ENCODE measurements at places on chromosomes 2 and 18. TPM values are rescaled to one million over a fixed set of nuclear protein-coding genes. Genes with fewer than 3 reads are reported as not detected.
A peak's percentile ranks its signal among the peaks of the same experiment; 100 is the strongest.

GRCh38 chr2:111161971-111162370, 41.3 kb downstream of the BCL2L11 start:
- H3K4me1 ChIP-seq: peaks cover 79% of the 10 kb centered on the region
- peaks cover 7% of the 10 kb centered on the region for H3K27me3 ChIP-seq
- H3K4me3 ChIP-seq: no peak overlapping the region
- H3K36me3 ChIP-seq: peaks cover 81% of the 10 kb centered on the region
- DNase-seq: no peak
- no peak overlapping the region for H3K27ac ChIP-seq

- no peaks in the 10 kb centered on the region for H3K36me3 ChIP-seq
- H3K4me3 ChIP-seq: no peak overlapping the region
- DNase-seq: no peak
- H3K4me1 ChIP-seq: no peaks in the 10 kb centered on the region
- H3K27ac ChIP-seq: no peak overlapping the region
Observed at GRCh38 chr18:31070206-31070605, 27.7 kb upstream of the DSC3 start.

GRCh38 chr2:25201794-25202193, 33.4 kb upstream of the POMC start:
- no peaks in the 10 kb centered on the region for H3K36me3 ChIP-seq
- H3K4me3 ChIP-seq: no peak overlapping the region
- H3K27ac ChIP-seq: no peak overlapping the region
- peaks cover 8% of the 10 kb centered on the region for H3K4me1 ChIP-seq
- peaks cover 12% of the 10 kb centered on the region for H3K27me3 ChIP-seq

GRCh38 chr2:196242131-196242620, 70.8 kb upstream of the STK17B start:
- peak overlapping the region; percentile 99 for H3K27ac ChIP-seq
- H3K27me3 ChIP-seq: no peaks in the 10 kb centered on the region
- H3K36me3 ChIP-seq: peaks cover 6% of the 10 kb centered on the region
- peak overlapping the region; percentile 79 for H3K4me3 ChIP-seq
- DNase-seq: peak; percentile 26

DNA sequence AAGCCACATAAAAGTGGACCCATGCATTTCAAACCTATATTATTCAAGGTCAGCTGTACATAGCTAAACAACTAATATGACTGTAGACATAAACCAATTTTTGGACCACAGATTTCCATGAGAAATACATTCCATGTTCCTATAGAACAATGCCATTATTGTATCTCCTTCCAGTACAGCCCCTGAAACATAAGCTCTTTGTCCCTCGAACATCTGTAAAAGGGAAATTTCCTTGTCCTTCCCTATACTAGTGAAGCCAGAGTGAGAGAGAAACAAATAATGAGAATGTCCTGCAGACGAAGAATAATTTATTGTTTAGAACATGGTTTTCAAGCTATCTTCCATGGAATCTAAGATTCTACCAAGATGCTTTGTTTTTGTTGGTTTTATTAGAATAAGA, 75.3 kb downstream of the GORASP2 start:
- no peak overlapping the region for H3K27ac ChIP-seq
- no peak overlapping the region for H3K4me3 ChIP-seq
- no peak for DNase-seq
- peaks cover 36% of the 10 kb centered on the region for H3K36me3 ChIP-seq

GRCh38 chr2:54077088-54077900, 38.1 kb upstream of the ACYP2 start:
- no peaks in the 10 kb centered on the region for H3K27me3 ChIP-seq
- peaks cover 19% of the 10 kb centered on the region for H3K4me1 ChIP-seq
- H3K36me3 ChIP-seq: no peaks in the 10 kb centered on the region
- no peak overlapping the region for H3K27ac ChIP-seq
- H3K4me3 ChIP-seq: no peak overlapping the region
- DNase-seq: no peak

DNA sequence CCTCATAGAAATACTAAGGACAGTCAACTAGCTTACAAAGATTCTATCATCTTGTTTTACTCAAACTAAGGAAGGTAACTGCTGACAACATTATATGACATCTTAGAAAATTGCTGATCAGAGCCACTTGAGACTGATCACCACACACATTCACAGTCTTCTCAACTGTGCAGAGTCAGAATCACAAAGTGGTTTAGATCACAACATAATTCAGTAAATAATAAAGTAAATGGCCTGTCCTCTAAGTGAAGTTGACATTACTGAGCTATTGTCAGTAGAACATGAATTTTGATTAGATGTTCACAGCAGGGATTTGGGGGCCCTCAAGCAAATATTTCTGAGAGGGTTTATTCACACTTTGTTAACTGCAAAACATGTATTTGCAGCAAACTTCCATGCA, 28.5 kb downstream of the NOL4 start:
- no peak overlapping the region for H3K4me3 ChIP-seq
- no peaks in the 10 kb centered on the region for H3K27me3 ChIP-seq
- H3K27ac ChIP-seq: no peak overlapping the region
- no peaks in the 10 kb centered on the region for H3K4me1 ChIP-seq

- peaks cover 30% of the 10 kb centered on the region for H3K36me3 ChIP-seq
- no peak overlapping the region for H3K4me3 ChIP-seq
- peak overlapping the region; percentile 48 for H3K27ac ChIP-seq
- H3K4me1 ChIP-seq: peaks cover 15% of the 10 kb centered on the region
- DNase-seq: no peak
Observed at GRCh38 chr18:12326711-12327460, 18.8 kb downstream of the TUBB6 start.

GRCh38 chr2:218999021-218999880, 6.0 kb upstream of the CRYBA2 start:
- H3K36me3 ChIP-seq: no peaks in the 10 kb centered on the region
- peaks cover 68% of the 10 kb centered on the region for H3K27me3 ChIP-seq
- no peak overlapping the region for H3K27ac ChIP-seq
- no peaks in the 10 kb centered on the region for H3K4me1 ChIP-seq

DNA sequence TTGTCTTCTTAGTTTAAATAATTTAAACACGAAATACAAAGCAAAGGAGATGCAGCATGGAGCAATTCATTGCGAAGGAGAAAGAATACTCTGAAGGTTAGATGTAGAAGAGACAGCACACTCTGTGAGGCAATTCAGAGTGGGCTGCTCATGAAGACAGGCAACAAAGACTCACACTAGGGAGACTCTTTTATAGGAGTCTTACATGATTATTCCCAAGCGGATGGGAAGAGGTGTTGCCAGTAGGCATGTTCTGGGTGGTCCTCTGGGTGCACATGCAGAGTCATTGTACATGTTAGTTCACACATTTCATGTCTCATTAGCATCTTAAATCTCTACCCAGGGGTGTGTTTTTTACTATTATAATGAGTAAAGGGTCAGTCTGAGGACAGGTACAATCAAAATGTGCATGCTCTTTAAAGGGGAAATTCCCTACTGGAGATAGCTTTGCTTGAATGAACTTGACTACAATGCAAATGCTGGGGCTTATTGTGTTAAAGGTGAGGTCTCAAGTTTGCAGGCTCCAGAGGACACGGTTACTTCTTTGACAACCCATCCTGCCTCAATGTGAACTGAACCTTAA, 275.5 kb downstream of the CDH19 start:
- H3K4me3 ChIP-seq: no peak overlapping the region
- no peaks in the 10 kb centered on the region for H3K27me3 ChIP-seq
- DNase-seq: no peak

GRCh38 chr2:20593072-20594034, 57.5 kb downstream of the HS1BP3 start:
- H3K27ac ChIP-seq: no peak overlapping the region
- H3K27me3 ChIP-seq: no peaks in the 10 kb centered on the region

- H3K27me3 ChIP-seq: peaks cover 27% of the 10 kb centered on the region
- peaks cover 9% of the 10 kb centered on the region for H3K4me1 ChIP-seq
- no peak for DNase-seq
- no peak overlapping the region for H3K27ac ChIP-seq
- no peak overlapping the region for H3K4me3 ChIP-seq
Observed at GRCh38 chr2:226674123-226674522, 125.5 kb downstream of the IRS1 start.

- no peak for DNase-seq
- no peaks in the 10 kb centered on the region for H3K4me1 ChIP-seq
- H3K36me3 ChIP-seq: peaks cover 2% of the 10 kb centered on the region
- H3K27ac ChIP-seq: no peak overlapping the region
Observed at GRCh38 chr2:169895294-169895985, 68.2 kb downstream of the UBR3 start.

DNA sequence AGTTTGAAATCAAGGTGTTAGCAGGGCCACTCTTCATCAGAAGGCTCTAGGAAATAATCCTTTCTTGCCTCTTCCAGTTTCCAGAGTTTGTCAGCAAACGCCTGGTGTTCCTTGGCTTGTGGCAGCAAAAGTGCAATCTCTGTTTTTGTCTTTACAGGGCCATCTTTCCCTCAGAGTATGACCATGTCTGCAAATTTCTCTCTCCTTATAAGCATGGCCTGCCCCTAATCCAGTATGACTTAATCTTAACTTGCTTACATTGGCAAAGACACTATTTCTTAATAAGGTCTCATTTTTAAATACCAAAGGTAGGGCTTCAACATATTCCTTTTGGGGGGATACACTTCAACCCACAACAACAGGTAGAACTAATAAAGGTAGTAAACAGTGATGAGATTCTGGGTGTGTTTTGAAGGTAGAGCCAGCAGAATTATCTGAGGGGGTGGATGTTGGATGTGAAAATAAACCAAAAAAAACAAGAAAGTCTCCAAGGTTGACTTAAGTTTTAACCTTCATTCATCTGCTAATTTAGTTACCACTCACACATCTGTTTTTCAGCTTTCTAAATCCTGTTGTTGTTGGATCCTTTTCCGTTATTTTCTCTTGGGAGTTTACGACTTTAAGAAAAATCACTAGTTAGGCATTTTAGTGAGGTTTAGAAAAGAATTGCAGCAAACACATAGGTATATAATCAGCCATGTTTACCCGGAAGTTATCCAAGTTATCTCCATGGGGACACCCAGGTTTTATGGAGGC, 234.4 kb upstream of the FIGN start:
- no peak overlapping the region for H3K4me3 ChIP-seq
- H3K27me3 ChIP-seq: no peaks in the 10 kb centered on the region
- DNase-seq: no peak
- no peaks in the 10 kb centered on the region for H3K4me1 ChIP-seq
- H3K27ac ChIP-seq: no peak overlapping the region
- H3K36me3 ChIP-seq: no peaks in the 10 kb centered on the region

DNA sequence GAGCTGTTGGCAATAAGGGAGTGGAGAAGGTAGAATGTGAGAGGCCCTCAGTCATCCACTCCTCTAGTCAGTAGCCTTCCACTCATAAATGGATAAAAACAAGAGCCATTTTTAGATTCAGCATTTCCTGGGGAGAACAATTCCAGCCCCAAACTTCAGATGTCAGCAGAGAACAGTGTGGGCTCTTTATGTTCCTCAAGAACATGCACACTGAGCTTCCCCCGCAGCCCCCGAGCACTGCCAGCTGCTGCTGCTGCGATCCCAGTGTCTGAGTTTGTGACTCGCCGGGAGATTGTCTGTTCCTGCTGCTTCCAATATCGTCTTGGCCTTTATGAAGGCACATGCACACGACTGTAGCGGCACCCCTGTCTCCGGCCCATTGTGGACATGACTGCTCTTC, 143.7 kb upstream of the CTNNA2 start:
- no peak overlapping the region for H3K4me3 ChIP-seq
- DNase-seq: no peak
- H3K4me1 ChIP-seq: no peaks in the 10 kb centered on the region
- H3K36me3 ChIP-seq: no peaks in the 10 kb centered on the region
- H3K27me3 ChIP-seq: no peaks in the 10 kb centered on the region

- DNase-seq: no peak
- peaks cover 3% of the 10 kb centered on the region for H3K4me1 ChIP-seq
- H3K27me3 ChIP-seq: peaks cover 4% of the 10 kb centered on the region
- H3K27ac ChIP-seq: no peak overlapping the region
- no peak overlapping the region for H3K4me3 ChIP-seq
Observed at GRCh38 chr2:176447616-176448015, 178.4 kb downstream of the MTX2 start.

The AP1S3 gene
- 11.9 TPM for total RNA-seq

The ALPI gene
- total RNA-seq: not detected

The ZAP70 gene
- 302 TPM for total RNA-seq

The LAMA1 gene
- total RNA-seq: not detected

The LYG2 gene
- total RNA-seq: not detected

Data from activated T-helper 1 cell treated with anti-CD3 and anti-CD28 coated beads, Interleukin-12 subunit alpha, Interleukin-12 subunit beta, Interleukin-2, Interleukin-4 antibody, amounts not matched to agents 30 ng/mL and 10 ng/mL and 1 ng/mL, durations not matched to agents 14 hours and 24 hours and 36 hours (primary cell).